Pancreas (tissue), 10 donors: ENCODE measurements at places on chromosomes 5 and 9.
A peak's percentile ranks its signal among the peaks of the same experiment; 100 is the strongest.

DNA sequence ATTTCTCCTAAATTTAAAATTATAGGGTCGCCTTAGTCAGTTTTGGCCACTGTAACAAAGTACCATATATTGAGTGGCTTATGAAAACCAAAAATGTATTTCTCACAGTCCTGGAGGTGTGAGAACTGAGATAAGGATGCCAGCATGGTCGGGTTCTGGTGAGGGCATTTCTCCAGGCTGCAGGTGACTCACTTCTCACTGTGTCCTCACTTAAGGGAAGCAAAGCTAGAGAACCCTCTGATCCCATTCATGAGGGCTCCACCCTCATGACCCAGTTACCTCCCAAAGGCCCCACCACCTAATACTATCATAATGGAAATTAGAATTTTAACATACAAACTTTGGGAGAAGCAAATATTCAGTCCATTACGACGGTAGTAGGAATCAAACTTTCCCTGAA lies 75.1 kb upstream of the FBN2 start:
- H3K4me3 ChIP-seq, result no peak overlapping the region
- H3K4me1 ChIP-seq, result peaks cover 3% of the 10 kb centered on the region
- no peaks in the 10 kb centered on the region for H3K36me3 ChIP-seq
- DNase-seq, result peak; percentile 38
- H3K27ac ChIP-seq, result no peak overlapping the region
- no peaks in the 10 kb centered on the region for H3K27me3 ChIP-seq

DNA sequence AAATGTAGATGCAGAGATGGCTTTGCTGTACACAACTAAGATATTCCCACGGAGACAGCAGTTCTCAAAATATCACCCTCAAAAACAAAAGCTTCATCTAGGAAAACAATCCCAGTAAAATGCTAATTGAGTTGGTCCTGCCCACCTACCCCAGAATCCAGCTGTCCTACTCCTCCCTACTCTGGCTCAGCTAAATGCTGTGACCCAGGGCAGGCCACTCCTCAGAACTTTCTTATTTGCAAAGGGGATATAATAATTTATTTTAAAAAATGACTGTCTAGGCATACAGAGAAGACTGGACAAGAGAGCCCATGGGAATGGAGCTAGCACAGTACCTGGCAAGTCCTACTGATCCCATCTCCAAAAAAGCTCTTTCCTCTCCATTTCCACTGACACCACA lies 162.3 kb downstream of the CRB2 start:
- no peaks in the 10 kb centered on the region for H3K36me3 ChIP-seq
- H3K27me3 ChIP-seq, result no peaks in the 10 kb centered on the region
- no peak for DNase-seq
- no peak overlapping the region for H3K27ac ChIP-seq

- DNase-seq, result no peak
- H3K27me3 ChIP-seq, result peaks cover 5% of the 10 kb centered on the region
Measured at GRCh38 chr9:126703002-126703865, 89.5 kb downstream of the LMX1B start.

DNA sequence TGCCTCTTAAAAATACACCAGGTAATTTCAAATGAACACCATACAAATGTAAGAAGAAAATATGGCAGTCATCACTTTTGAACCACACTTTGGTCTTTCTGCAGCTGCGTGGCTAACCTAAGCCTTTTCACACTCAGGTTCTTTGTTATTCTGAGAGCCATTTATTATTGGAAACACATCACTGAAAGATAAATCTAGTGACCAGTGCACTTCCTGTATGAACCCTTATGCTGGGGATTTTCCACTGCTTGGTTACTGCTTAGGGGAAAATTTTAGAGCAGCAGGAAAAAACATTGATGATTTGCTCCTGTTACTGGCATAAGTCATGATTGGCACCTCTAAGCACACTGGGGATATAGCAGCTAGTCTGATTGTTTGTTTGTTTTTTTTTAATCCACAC lies 58.6 kb upstream of the RANBP3L start:
- no peaks in the 10 kb centered on the region for H3K27me3 ChIP-seq
- no peak overlapping the region for H3K4me3 ChIP-seq
- peaks cover 8% of the 10 kb centered on the region for H3K4me1 ChIP-seq

- no peaks in the 10 kb centered on the region for H3K4me1 ChIP-seq
- H3K4me3 ChIP-seq, result no peak overlapping the region
- no peaks in the 10 kb centered on the region for H3K36me3 ChIP-seq
- no peak overlapping the region for H3K27ac ChIP-seq
- DNase-seq, result no peak
Measured at GRCh38 chr5:102924963-102925362, 169.9 kb downstream of the PAM start.

DNA sequence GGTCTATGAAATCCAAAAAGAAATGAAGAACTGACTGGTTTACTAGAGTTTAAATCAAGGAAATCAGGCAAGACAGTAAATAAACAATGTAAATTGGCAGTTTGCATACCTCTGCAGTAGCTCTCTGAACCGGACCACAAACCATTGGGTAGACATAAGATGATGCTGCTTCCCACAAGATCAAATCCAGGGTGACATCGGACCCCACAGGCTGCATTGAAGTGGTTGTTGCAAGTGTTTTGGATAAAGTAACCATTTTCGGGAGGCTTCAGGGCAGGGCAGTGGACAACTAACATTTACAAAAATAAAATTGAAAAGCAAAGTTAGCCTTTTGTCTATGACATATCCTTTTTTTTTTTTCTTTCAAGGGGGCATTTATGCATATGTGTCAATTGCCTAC lies 66.7 kb downstream of the SVEP1 start:
- no peaks in the 10 kb centered on the region for H3K27me3 ChIP-seq
- no peak for DNase-seq
- H3K4me3 ChIP-seq, result no peak overlapping the region

GRCh38 chr9:116945817-116946216 lies 258.7 kb downstream of the TRIM32 start:
- no peaks in the 10 kb centered on the region for H3K36me3 ChIP-seq
- DNase-seq, result no peak
- H3K4me3 ChIP-seq, result no peak overlapping the region
- H3K27me3 ChIP-seq, result no peaks in the 10 kb centered on the region
- no peak overlapping the region for H3K27ac ChIP-seq

- no peak overlapping the region for H3K4me3 ChIP-seq
- H3K36me3 ChIP-seq, result no peaks in the 10 kb centered on the region
- H3K27ac ChIP-seq, result no peak overlapping the region
- no peaks in the 10 kb centered on the region for H3K4me1 ChIP-seq
- no peaks in the 10 kb centered on the region for H3K27me3 ChIP-seq
Measured at GRCh38 chr5:156331181-156331580, 4.2 kb downstream of the SGCD start.

DNA sequence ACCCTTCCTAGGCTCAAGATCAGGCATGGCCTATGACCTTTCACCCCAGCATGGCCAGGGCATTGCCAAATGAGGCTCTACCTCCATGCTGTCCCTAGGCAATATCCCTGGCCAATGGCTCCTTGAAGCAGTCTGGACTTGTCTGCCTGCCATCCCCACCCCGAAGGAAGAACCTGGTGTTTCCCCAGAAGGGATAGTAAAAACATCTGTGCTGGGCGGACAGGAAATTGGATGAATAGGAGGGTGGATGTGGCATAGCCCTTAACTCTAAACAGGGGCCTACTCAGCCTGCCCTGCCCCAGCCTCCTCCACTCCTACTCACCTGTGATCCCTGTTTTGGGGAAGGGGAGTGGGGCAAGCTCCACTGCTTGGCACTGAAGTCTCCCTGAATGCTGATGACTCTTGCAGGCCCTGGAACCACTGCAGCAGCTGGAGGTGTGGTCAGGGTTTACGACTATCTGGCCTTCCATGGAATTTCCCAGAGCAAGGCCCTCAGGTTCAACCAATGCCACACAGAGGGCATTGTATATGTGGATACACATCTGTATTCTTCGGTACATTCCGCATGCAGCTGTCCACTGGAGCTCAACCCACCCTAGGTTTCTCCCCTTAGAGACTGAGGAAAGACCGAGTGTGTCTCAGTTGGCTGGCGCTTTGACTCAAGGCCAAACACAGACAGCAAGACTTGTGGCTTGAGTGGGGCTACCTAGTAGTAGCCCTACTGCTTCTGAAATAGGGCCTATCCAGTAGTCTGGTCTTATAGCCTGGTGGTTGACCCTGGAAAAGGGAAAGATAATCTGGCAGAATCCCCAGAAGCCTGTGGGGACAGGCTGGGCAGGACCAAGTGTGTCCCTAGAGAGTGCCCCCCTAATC lies 6.4 kb upstream of the P4HA2 start:
- H3K27ac ChIP-seq, result no peak overlapping the region
- H3K27me3 ChIP-seq, result no peaks in the 10 kb centered on the region
- no peak for DNase-seq
- no peak overlapping the region for H3K4me3 ChIP-seq
- H3K4me1 ChIP-seq, result no peaks in the 10 kb centered on the region

DNA sequence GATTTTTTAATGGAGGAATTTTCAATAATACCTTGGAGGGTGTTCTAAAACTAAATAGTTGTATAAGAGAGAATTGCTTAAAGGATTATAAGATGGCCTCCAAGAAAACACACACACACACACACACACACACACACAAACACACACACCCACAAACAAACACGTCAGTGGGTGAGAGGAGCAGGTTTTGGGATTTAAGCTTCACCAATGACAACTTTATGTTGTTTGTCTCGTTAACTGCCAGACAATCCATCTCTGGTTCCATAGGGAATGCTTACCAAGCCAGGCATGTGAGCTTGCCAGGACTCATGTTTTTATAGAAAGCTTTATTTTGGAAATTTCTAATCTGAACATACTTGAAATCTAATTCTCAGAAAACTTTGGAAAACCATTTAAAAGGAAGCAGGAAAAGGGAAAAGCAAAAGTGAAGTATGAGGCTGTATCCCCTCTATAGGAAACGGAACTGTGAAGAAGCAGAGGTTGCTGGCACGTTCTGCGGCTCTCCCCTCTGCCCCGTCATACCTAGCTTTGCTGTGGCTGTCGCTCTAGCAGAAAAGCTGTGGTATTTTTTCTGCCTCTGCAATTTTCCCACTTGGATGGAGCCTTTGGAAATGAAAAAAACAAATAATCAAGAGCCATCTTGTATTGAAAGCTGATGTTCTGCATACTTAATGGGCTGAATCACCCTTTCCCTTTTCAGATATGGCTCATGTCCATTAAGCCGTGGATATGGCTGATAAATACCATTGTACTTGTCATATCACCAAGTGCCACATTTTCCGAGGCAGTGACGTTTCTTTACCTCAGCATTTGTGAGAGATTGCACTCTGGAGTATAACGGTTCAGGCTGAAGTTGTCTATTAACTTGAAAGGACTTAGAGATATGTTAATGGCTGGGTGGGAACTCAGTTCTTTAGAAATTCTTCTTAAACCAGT lies 112.7 kb downstream of the NTRK2 start:
- no peaks in the 10 kb centered on the region for H3K4me1 ChIP-seq
- no peak for DNase-seq
- H3K27ac ChIP-seq, result no peak overlapping the region
- H3K36me3 ChIP-seq, result no peaks in the 10 kb centered on the region
- no peaks in the 10 kb centered on the region for H3K27me3 ChIP-seq

GRCh38 chr5:59081693-59082092 lies 498.8 kb downstream of the RAB3C start:
- H3K4me3 ChIP-seq, result no peak overlapping the region
- DNase-seq, result no peak
- H3K4me1 ChIP-seq, result no peaks in the 10 kb centered on the region
- H3K36me3 ChIP-seq, result no peaks in the 10 kb centered on the region
- H3K27ac ChIP-seq, result no peak overlapping the region
- H3K27me3 ChIP-seq, result no peaks in the 10 kb centered on the region

DNA sequence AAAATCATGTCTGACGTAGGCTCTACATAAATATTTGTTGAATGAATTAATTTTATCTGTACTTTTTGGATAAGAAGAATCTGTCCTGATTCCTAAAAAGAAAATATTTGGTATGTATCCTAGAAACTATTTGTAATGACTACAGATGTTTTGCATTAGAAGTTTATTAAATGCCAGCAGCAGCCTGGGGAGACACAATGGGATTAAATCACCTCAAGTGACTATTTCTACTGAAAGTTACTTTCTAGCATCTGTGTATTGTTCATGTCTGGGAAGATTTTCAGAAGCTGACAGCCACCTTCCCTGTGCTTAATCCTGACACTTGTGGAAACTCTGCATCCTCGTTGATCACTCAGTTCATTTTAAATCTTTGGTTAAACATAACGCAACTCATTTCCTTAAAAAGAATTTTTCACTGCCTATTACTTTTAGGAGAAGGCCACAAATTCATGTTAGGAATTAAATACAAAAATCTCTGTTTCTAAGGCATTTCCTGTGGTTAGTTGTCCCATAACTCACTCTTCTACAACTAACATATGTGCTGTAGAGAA lies 209.3 kb upstream of the PPP1R2B start:
- H3K4me1 ChIP-seq, result no peaks in the 10 kb centered on the region
- no peaks in the 10 kb centered on the region for H3K27me3 ChIP-seq
- H3K4me3 ChIP-seq, result no peak overlapping the region
- DNase-seq, result no peak

GRCh38 chr5:77697692-77698091 lies 59.2 kb upstream of the OTP start:
- H3K27ac ChIP-seq, result no peak overlapping the region
- no peaks in the 10 kb centered on the region for H3K27me3 ChIP-seq
- DNase-seq, result no peak
- H3K4me3 ChIP-seq, result no peak overlapping the region
- peaks cover 13% of the 10 kb centered on the region for H3K36me3 ChIP-seq

GRCh38 chr5:169410996-169411783 lies 110.3 kb upstream of the SLIT3 start:
- no peak overlapping the region for H3K27ac ChIP-seq
- H3K27me3 ChIP-seq, result no peaks in the 10 kb centered on the region
- H3K4me3 ChIP-seq, result no peak overlapping the region
- DNase-seq, result no peak
- H3K4me1 ChIP-seq, result no peaks in the 10 kb centered on the region
- no peaks in the 10 kb centered on the region for H3K36me3 ChIP-seq

DNA sequence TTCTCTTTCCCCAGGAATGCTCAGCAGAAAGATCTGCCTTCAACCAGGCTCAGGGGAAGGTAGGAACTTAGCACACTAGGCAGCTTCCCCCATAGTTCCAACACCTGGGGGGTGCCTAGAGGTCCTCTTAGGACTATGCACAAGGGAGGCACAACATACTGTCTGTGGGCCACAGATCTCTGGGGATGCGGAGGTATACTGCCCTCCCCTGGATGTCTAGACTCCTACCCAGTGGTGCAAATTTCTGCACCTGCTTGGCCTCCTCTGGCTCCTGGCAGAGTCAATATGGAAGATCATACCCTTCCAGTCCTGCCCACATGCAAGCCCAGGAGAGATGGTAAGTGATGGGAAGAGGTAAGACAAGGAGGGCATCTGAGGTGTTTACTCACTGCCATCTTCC lies 247.5 kb upstream of the DAPK1 start:
- H3K4me3 ChIP-seq, result no peak overlapping the region
- H3K4me1 ChIP-seq, result no peaks in the 10 kb centered on the region
- DNase-seq, result no peak
- no peak overlapping the region for H3K27ac ChIP-seq
- H3K36me3 ChIP-seq, result no peaks in the 10 kb centered on the region

DNA sequence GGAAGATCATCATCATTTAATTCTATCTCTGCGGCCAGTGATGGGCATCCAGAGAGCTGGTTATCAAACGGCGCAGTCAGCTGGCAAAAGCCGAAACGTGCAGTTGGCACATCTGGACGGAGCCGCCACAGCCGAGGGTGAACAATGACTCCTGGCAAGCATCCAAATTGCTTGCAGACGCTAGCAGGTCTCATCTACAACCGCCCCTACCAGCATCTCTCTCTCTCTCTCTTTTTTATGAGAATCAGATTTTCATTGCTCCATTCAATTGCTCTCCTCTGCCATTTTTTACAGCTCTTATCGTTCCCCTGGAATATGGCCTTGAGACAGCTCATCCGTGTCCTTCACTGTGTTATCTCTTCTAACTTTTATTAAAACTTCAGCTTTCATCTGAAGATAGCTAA lies 165.2 kb downstream of the MAPKAP1 start:
- no peaks in the 10 kb centered on the region for H3K27me3 ChIP-seq
- no peak for DNase-seq
- no peaks in the 10 kb centered on the region for H3K36me3 ChIP-seq
- H3K4me3 ChIP-seq, result no peak overlapping the region
- H3K4me1 ChIP-seq, result peaks cover 16% of the 10 kb centered on the region
- H3K27ac ChIP-seq, result no peak overlapping the region
